MCF 10A (cell line): ENCODE measurements at places on chromosomes 2 and 18.

DNA sequence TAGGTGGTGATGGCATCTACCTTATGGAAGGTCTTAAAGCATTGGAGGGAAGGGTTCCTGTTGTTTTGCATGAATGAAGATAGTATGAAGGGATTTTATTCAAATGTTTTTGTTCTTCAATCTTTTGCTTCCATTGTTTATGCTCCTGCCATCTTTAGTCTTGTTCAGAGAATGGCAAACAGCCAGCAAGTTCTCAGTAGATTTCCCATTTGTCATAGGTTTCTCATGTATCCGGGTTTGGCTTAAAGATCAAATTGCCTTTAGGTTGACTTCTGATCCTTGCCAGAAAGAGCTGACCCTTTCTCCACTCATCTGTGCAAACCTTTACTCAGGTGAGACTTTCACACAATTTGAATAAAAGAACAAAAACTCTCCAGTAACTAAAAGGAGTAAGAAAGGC, 44.2 kb upstream of the STAT4 start:
- peak; percentile 58 for DNase-seq

GRCh38 chr2:150410809-150411208, 76.7 kb downstream of the RND3 start:
- no peak for DNase-seq

GRCh38 chr18:67359873-67360838, 156.4 kb downstream of the DSEL start:
- DNase-seq: peak; percentile 90

DNA sequence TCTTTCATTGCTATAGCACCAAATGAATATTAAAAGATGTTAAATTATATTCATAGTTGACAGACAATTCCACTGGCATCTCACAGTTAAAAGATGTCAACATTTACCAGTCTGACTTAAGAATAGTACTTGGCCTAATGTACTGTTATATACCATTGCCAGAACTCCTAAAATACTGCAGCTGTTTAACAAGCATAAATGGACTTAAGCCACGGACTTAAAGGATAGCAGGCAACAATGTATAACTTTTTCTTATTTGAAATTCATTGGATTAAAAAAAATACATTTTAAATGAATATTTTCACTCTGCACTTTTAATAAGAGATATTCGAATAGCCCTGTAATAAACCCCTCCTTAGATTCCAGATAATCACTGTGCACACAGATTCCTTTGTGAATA, 3.8 kb downstream of the TCF4 start:
- no peak for DNase-seq

DNA sequence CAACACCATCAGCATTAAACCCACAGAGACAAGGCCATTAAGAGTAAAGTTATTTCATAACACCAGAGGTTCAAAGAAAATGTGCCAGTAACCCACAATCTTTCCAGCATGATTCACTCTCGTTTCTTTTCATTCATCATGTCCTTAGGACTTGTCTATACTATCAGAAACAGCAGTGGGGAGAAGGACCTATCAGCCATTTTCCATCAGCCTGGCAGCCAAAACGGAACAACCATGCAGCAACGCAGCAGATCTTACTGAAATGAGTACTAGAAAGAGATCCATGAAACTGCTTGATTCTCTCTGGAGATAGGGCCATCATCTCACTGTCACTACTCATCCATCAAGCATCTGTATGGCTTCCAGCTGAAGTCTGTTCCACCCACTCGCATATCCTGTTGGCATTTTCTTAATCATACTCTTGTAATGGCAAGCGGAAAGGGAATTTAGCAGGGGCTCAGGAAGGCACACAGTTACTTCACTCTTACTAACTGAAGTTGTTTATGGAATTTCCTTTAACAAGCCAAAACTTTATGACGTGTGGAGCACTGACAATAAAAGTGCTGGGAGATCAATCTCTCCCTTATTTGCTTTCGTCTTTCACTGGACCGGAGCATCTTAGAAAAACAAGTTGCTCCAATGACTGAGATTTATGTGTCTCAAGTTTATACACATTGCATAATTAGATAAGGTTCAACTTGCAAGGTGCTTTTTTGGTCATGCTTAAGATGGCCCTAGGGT, 69.7 kb downstream of the EPHA4 start:
- DNase-seq: peak; percentile 65

- DNase-seq: peak; percentile 13
Measured at GRCh38 chr2:16828828-16829160, 163.2 kb upstream of the CYRIA start.

GRCh38 chr2:167964650-167965413, 282.6 kb downstream of the STK39 start:
- DNase-seq: peak; percentile 13

GRCh38 chr2:68673631-68674030, 30.3 kb downstream of the PROKR1 start:
- no peak for DNase-seq

DNA sequence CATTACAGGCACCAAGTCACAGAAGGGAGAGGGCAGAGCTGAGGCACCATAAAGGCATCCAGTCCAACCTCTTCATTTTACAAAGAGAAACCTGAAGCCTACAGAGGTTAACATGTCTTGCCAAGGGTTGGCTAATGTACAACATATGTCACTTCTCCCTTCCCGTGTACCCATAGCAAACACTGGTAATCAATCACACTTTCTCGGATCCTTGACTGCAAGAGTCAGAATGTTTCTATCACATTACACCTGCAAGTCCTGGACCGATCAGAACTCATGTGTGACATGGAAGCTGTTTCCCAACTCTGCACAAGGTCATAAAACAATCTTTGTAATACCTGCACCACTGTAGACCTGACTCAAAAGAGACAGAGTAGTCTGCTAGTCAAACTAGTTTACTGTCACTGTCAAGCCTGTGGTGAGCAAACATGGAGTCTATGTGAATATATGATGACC, 6.0 kb downstream of the ANKRD44 start:
- no peak for DNase-seq

- no peak for DNase-seq
Measured at GRCh38 chr2:35931115-35931514, 424.5 kb upstream of the CRIM1 start.
